HEK293T (cell line): ENCODE measurements at places on chromosomes 1 and 21.
A peak's percentile ranks its signal among the peaks of the same experiment; 100 is the strongest.

- DNase-seq, result no peak
Observed at GRCh38 chr1:156912310-156912709, 8.1 kb upstream of the LRRC71 start.

- no peak for DNase-seq
Observed at GRCh38 chr1:239511875-239512274, 125.5 kb downstream of the CHRM3 start.

- DNase-seq, result no peak
Observed at GRCh38 chr21:26097475-26097874, 73.1 kb downstream of the APP start.

DNA sequence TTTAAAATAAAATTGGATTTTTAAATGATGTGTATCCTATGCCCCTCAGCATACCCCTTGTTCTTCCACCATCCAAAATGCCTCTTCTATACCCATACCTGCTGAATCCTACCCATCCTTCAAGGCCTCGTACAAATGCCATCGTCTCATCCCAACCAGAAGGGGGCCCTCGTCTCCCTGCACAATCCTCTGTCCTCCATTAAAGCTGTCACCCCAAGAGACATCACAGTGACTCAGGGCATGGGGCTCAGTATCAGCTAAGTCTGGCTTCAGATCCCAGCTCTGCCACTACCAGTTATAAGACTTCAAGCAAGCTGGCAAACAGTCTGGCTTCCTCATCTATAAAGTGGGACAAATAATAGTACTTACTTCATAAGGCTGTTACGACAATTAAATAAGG lies 23.8 kb downstream of the IGFN1 start:
- peak; percentile 29 for DNase-seq

DNA sequence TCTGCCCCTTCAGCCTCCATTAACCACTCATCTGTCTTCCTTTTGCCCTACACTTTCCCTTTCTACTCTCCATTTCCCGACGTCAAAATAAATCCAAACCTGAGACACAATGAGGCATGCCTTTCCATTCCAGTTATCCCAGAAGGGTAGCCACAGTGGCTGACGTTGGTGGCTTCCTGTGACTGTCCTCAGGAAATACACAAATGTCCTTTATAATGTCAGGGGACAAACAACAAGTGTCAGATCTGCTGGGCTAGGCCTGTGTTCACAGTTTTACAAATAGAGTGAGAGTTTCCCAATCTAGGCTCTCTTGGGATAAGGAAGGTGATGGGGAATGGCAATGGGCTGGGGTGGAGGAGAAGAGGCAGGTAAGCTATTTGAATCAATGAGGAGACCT lies 135.3 kb downstream of the BRINP2 start:
- DNase-seq, result no peak

GRCh38 chr1:156765666-156766065 lies 1.7 kb upstream of the PRCC start:
- no peak for DNase-seq

DNA sequence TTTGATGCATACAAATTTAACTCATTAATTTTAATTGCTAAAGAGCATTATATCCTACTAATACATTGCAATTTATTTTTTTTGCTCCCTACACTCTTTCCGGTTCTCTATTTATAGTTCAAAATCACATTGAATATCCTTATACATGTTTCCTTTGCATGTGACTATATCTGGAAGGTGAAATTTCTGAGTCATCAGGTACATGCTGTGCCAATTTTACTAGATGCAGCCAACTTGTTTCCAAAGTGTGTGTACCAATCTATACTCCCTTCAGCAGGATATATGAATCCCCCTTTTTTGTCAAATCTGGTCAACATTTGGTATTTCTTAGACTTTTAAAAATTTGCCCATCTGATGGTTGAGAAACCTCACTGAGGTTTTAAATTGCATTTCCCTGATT lies 602.9 kb upstream of the CAMK1G start:
- DNase-seq, result no peak

DNA sequence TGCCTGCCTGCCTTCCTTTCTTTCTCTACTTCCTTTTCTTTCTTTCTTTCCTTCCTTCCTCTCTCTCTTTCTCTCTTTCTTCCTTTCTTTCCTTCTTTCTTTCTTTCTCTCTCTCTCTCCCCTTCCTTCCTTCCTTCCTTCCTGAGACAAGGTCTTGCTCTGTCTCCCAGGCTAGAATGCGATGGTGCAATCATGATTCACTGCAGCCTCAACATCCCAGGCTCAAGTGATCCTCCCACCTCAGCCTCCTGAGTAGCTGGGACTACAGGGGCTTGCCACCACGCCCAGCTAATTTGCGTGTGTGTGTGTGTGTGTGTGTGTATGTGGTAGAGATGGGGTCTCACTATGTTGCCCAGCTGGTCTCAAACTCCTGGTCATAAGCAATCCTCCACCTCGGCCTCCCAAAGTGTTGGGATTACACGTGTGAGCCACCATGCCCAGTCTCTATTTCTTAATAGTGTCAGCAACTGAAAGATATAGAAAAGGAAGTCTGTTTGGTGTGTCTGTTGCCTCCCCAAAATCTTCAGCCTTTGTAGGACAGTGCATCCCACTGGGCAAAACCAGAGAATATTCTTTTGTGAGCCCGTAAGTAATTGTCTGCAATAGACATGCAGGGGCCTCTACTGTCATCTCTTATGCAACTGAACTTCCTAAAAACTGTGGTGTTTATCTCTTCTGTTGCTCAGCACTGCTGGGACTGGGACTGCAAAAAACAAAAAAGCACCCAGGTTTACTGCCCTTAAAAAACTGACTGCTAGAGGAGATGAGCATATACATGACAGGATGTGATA lies 20.9 kb upstream of the RAB4A start:
- DNase-seq, result no peak

GRCh38 chr1:145859491-145860023 lies 676 bp upstream of the PIAS3 start:
- DNase-seq, result peak; percentile 93

GRCh38 chr1:94714152-94714551 lies 106.0 kb upstream of the SLC44A3 start:
- no peak for DNase-seq

DNA sequence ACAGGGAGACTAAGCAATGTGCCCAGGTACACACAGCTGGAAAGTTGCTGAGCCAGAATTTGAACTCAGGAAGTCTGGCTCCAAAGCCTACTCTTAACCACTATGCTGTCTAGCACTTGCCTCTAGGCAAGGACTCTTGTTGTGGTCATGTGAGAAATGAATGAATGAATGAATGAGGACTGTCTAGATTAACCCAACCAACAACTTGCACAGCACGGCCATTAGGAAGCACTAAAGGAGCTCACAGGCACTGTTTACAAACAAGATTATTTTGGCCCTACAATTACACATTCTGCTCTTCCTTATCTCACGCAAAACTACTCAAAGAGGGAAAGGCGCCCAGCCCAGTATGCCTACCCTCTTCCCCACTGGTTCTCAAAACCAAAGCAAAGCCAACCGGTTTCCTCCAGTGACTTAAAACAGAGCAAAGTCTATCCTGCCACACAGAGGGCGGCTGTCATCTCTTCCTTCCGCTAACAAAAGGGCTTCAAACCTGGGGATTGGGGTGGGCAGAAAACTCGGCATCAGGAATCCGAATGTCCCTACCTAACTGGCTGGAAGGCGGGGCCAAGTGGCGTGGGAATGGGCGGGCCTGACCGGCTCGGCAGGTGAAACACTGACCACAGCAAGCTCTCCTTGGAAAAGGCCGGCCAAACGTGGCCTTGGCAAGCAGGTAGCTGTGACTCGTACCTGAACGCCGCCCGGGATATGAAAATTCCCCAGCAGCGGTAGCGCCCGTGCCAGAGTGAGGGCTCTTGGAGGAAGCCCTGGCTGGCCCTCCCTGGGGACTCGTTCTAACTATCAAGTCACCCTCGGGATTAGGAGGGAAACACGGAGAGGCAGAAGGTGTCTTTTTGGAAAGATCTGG lies 948 bp downstream of the STK40 start:
- peak; percentile 28 for DNase-seq

DNA sequence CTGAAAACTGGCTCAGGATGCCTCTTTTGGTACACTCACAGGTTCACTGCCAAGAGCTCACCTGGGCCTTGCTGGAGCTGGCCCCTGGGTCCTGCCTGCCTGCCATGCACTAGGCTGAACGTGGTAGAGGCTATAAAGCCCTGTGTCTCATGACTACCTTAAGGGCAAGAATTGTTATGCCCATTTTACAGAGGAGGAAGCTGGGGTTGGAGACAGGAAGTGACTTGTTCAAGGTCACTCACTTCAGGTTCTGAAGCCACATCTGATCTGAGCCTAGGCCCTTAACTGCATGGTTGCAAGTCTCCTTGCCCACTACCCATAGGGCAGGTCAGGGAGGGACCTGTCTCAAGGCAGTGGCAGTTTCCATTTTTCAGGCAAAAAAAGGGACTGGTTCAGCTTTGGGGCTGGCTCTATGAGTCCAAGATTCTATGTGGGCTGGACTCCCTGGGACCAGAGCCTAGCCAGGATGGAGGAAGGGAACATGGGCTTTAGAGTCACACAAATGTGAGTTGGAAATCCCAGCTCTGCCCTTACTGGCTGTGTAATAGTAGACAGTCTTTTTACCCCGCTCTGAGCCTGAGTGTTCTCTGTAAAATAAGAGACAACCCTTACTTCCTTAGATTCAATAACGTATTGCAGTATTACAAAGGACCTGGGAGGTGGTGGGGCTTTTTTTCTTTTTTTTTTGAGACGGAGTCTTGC lies 7.8 kb downstream of the STK40 start:
- DNase-seq, result no peak

GRCh38 chr1:207619871-207620542 lies 24.9 kb upstream of the CR1L start:
- peak; percentile 63 for DNase-seq

DNA sequence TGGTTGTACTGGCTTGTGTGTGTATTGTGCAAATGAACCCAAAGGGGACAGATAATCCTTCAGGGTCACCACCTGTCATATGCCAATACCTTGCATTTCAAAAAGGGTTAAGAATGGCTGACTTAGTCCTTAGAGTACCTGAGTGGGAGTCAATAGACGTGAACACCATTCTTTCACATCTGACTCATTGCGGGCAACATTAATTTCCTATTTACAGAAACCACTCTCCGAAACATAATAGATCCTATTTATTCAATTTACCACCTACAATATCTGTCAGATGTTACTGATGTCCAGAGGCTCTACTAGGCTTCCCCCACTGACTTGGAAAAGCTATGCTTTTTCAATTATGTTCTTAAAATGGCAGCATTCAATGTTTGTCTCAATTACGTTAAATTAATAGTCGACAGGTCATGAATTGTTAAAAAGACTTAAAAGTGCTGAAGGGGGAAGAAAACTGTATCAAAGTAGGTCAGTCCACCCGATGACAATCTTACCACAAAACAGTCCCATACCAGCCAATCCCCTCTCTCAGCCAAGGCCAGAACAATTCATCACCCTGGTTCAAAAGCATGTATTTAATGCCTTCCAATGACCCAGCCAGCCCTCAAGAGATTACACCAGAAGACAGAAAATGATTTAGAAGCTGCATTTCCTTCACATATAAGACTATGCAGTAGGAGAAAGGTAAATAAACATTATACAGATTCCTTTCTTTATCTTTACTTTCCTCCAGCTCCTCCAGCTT lies 48.6 kb upstream of the PLA2G2C start:
- no peak for DNase-seq

DNA sequence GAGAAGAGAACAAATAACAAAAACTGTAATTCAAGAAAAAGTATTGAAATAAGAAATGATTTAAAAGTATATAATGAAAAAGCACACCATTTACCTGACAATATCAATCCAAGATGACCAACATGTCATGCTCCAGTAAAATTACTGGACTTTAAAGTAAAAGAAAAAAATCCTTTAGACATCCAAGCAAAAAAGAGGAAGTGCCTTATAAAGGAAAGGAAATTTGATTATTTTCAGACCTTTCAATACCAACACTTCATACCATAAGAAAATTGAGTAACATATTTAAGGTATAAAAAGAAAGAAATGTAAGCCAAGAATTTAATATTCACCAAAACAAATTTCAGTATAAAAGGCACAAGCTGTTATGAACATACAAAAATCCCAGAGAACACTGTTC lies 46.2 kb upstream of the SSX2IP start:
- no peak for DNase-seq

GRCh38 chr1:240936911-240937668 lies 325.1 kb upstream of the GREM2 start:
- DNase-seq, result no peak

DNA sequence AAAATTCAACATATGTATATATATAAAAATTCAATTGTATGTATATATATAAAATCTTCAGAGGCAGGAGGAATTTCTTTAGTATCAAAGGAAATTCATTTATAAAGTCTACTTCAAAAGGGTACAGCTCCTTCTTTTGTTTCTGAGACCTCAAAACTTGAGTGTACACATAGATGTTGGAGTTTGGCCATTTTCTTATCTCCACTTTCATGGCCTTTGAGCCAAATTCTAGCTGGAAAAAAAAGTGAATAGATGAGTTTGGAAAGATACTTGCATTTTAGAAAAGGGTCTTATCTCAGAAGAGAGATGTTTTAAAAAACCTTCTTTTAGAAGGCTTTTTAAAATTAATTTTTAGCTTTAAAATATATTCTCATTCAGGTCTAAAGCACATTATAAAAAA lies 103.2 kb downstream of the ATF6 start:
- no peak for DNase-seq

DNA sequence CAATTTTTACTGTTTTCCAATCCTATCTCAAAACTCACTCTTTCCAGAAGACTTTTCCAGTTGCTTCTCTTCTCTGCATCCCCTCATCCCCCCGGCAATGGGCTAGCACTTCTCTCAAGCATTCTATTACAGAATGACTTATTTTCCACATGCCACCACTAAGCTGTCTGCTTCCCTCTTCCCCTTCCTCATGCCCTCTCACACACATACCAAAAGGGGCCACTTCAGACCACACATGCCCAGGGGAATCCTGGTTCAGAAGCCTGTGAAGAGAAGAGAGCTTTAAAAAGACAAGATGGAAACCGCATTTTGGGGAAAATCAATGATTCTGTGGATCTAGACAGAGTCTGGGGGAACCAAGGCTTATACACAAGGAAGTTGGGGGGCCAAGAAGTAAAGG lies 8.4 kb upstream of the LORICRIN start:
- DNase-seq, result no peak

DNA sequence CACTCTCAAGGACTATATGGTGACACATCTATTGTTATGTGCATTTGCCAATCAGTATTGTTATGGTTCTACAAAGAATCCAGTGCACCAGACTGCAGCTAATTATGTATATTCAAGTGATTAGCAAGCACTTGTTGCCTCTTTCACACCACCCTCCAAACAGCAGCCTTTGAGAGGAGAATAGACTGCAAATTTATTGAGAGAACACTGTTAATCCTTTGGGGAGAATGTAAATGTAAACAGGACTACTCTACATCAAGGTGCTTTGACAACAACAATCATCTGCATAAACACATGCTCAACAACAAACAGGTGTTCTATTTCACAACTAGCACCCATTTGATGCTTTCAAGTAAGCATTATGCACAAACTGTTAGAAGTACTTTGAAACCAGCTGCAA lies 117.4 kb downstream of the AKT3 start:
- no peak for DNase-seq

DNA sequence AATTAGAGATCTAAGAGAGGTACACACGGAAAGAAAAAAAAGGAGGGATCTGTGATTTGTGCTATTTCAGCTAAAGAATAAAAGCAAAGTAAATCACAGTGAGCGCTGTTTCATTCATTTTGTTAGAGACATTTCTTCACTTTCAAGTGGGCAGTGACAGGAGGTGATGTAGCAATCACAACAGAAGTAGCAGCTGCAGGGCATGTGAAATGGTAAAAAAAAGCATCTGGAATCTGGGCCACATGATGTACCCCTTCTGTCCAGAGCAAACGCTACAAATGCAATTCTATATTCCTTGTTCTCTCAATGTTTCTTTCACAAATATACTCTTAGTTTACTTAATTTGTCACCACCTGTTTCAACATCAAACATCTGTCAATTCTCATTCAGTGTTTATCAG lies 786.5 kb downstream of the LRRIQ3 start:
- DNase-seq, result no peak

- DNase-seq, result no peak
Observed at GRCh38 chr1:248752161-248753028, 3.2 kb downstream of the LYPD8 start.
